ENCODE measurements at places on chromosomes 1 and 21.

GRCh38 chr1:16302709-16303627 lies 49.3 kb downstream of the FBXO42 start:
- DNase-seq: no peak

- no peak for DNase-seq
Measured at GRCh38 chr1:37391211-37392011, 83.0 kb upstream of the ZC3H12A start.

- no peak for DNase-seq
Measured at GRCh38 chr1:239997515-239998311, 94.0 kb upstream of the FMN2 start.

DNA sequence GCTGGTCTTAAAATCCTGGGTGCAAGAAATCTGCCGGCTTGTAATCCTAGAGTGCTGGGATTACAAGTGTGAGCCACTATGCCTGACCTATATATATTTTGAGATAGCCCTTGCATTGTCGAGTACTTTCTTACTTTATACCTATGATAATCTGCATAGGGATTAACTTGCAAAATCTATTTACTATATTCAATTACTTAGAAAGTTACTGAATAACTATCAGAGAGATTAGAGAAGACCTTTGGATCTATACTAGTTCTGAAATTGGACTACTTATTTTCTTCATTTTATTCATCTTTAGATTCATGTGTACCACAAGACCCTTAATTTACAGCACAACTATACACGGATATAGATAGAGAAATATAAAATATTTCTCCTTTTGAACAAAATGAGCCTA lies 1766.0 kb downstream of the NCAM2 start:
- DNase-seq: no peak

DNA sequence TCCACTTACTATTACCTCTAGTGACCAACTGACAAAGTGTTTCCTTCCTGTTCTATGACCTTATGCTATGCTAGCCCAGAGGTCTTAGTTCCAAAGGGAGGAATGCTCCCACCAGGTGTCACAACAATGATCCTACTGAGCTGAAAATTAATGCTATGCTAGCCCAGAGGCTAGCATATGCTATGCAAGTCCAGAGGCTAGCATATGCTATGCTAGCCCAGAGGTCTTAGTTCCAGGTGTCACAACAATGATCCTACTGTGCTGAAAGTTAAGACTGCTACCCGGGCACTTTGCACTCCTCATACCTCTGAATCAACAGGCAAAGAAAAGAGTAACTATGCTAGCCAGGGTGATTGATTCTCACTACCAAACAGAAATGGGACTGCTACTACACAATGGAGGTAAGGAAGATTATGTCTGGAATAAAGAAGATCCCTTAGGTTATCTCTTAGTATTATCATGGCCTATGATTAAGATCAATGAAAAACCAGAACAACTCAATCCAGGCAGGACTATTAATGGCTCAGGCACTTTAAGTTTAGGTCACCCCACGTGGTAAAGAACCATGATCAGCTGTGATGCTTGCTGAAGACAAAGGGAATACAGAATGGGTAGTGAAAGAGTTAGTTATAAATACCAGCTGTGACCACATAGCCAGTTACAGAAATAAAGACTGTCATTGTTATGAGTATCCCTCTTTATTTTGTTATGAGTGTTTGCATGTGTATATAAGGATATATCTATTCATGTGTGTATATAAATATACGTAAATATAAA lies 114.1 kb downstream of the CSMD2 start:
- peak; percentile 84 for DNase-seq

DNA sequence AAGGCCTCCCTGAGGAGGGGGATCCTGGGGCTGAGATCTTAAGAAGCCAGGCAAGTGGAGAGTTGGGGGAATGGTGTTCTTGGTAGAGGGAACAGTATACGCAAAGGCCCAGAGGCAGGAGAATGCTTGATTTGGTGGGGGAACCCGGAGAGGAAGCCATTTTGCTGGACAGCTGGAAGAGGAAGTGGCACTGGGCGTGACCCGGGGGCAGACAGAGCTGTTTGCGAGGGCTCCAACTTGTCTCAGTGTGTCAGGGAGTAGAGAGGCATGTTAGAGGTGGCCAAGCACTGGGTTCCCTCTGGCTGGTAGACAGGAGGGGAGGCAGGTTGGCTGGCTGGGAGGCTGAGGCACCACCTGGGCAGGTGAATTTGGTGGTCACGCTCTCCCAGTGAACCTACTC lies 96.3 kb upstream of the ACTL8 start:
- DNase-seq: no peak

GRCh38 chr1:84163123-84163931 lies 19.3 kb downstream of the PRKACB start:
- peak; percentile 29 for DNase-seq

GRCh38 chr1:16184557-16185303 lies 27.7 kb downstream of the ARHGEF19 start:
- DNase-seq: no peak

DNA sequence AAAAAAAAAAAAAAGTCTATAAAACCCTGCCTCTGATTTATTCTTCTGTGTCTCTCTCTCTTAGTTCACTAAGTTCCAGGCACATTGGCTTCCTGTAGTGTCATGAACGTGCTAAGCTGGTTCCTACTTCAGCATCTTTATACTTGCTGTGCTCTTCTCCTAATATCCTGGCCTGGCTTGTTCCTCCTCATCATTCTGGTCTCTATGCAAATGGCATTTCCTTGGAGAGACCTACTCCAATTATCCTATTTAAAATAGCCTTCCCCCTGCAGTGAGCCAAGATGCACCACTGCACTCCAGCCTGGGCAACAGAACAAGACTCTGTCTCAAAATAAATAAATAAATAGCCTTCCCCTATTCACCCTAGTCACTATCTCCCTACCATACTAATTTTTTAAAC lies 9.7 kb upstream of the CLCC1 start:
- DNase-seq: no peak

GRCh38 chr1:92876351-92876750 lies 44.5 kb downstream of the RPL5 start:
- DNase-seq: peak; percentile 30

GRCh38 chr1:167095368-167095767 lies 1.5 kb downstream of the STYXL2 start:
- peak; percentile 81 for DNase-seq

GRCh38 chr21:38883142-38883541 lies 77.4 kb downstream of the ETS2 start:
- DNase-seq: no peak

GRCh38 chr1:210371916-210372315 lies 43.2 kb downstream of the HHAT start:
- no peak for DNase-seq

- peak; percentile 98 for DNase-seq
Measured at GRCh38 chr1:244652623-244653438, at the start of gene DESI2. DESI2 (plus strand) TSS chr1:244653126; CDS start chr1:244653314, 188 bp downstream.

DNA sequence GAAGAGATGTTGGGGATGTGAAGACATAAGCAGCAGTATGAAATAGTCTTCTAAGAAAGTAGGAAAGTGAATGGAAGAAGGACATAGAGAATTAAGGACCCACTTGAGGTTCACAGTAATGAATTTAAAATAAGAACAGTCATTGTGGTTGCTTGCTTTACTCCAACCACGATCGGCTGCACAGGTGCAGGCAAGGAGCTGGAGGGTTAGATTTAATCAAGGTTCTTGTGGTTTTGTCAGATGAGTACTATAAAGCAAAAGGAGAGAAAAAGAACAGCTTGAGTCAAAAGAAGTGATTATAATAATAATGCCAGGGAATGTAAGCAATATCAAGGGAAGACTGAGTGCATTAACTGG lies 46.1 kb upstream of the RBM34 start:
- DNase-seq: no peak

- DNase-seq: peak; percentile 26
Measured at GRCh38 chr1:77948841-77949424, 29.9 kb downstream of the FUBP1 start.

- DNase-seq: no peak
Measured at GRCh38 chr1:51439053-51439452, 80.0 kb downstream of the EPS15 start.

- DNase-seq: no peak
Measured at GRCh38 chr1:2411801-2412394, 466 bp downstream of the PEX10 start.

- DNase-seq: no peak
Measured at GRCh38 chr1:236090741-236091147, 25.9 kb upstream of the NID1 start.

GRCh38 chr1:81850495-81850894 lies 49.8 kb downstream of the ADGRL2 start:
- DNase-seq: no peak

- DNase-seq: no peak
Measured at GRCh38 chr1:155509064-155509463, 53.5 kb downstream of the ASH1L start.

DNA sequence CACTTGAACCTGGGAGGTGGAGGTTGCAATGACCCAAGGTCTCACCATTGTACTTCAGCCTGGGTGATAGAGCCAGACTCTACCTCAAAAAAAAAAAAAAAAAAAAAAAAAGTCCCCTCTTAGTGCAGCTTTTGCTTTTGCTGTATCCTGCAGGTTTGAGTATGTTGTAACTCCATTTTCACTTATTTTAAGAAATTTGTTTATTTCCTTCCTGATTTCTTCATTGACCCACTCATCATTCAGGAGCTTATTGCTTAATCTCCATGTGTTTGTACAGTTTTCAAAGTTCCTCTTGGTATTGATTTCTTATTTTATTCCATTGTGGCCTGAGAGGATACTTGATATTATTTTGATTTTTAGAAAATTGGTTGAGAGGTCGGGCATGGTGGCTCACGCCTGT lies 50.9 kb upstream of the AK4 start:
- no peak for DNase-seq

DNA sequence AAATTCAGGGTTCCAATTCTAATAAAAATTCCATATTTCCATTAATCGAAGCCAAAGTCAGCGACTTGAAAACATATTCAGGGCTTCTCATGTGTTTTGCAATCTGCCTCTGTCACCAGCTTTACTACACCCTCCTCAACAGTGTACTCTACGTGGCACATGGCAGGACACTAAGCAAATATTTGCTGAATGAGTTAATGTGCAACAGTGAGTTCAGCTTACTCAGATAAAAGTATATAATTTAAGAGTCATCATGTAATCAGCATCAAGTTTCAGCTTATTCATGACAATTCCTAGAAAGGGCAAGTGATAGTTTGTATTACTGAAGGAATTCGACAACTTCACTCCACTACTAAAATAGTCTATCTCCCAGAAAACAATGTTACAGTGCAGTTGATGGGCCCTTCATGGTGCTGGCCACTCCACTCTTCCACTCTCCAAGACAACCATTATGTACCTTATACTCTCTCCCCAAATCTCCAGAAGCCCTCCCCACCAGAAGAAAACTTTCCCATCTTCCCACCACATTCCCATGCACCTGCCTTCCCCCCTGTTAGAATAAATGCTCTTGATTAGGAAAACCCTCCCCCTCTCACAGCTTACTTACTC lies 97.3 kb downstream of the TTLL7 start:
- DNase-seq: no peak

DNA sequence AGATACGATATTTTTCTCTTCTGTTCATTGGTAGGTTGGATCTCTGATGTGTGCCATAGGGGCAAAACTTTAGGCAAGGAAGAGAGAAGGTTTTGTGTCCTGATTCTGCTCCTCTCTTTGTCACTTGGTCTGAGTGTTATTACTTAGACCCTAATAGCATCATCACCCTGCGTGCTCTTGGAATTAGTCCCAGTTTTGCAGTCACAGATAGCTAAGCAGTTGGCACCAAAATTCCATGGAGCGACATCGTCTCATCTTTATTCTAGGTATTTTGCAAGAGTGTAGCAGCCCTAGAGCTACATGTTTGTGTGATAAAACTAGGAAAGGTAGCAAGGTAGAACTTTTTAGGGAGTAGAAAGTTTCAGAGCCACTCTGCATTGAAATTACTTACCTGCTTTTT lies 23.8 kb downstream of the PIP5K1A start:
- no peak for DNase-seq

- no peak for DNase-seq
Measured at GRCh38 chr1:9606948-9607347, 18.2 kb downstream of the TMEM201 start.

GRCh38 chr1:96240438-96240837 lies 481.1 kb upstream of the PTBP2 start:
- no peak for DNase-seq

DNA sequence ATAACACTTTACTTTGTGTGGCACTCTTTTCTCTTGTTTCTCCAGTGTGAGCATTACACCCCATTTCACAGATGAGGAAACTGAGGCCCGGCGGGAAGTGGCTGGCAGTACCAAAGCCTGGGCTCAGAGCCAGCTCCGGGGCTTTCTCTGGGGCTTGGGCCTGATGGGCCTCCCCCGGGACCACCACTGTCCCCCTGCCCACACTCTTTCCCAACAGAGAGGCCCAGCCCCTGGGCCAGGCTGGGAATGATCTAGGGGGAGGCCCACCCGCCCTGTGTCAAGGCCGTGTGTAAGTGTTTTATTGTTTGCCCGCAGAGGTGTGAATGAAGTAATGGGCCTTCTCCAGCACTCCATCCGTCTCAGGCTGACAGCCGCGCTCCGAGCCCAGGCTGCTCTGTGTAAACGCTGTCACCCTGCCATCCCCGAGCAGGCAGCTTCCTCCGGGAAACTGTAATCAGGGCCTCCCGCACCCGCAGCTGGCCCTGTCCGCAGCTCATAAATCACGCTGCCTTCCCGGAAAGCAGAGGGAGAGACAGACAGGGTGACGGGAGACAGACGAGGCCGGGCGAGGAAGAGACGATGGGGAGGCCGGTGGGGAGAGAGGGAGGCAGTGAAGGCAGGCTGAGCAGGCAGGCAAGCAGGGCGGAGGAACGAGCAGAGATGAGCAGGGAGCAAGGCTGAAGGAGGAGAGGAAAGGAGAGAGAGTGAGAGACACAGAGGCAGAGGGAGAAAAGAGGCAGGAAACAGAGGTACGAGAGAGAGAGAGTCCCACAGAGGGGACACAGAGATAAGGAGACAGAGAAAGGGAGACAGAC lies 109.7 kb upstream of the ZBTB40 start:
- no peak for DNase-seq

- no peak for DNase-seq
Measured at GRCh38 chr1:21569820-21570527, 60.8 kb downstream of the ALPL start.

GRCh38 chr21:45146306-45146705 lies 71.9 kb downstream of the ADARB1 start:
- no peak for DNase-seq

Data from foreskin melanocyte (primary cell).